ENCODE measurements at places on chromosomes 2 and 18.

DNA sequence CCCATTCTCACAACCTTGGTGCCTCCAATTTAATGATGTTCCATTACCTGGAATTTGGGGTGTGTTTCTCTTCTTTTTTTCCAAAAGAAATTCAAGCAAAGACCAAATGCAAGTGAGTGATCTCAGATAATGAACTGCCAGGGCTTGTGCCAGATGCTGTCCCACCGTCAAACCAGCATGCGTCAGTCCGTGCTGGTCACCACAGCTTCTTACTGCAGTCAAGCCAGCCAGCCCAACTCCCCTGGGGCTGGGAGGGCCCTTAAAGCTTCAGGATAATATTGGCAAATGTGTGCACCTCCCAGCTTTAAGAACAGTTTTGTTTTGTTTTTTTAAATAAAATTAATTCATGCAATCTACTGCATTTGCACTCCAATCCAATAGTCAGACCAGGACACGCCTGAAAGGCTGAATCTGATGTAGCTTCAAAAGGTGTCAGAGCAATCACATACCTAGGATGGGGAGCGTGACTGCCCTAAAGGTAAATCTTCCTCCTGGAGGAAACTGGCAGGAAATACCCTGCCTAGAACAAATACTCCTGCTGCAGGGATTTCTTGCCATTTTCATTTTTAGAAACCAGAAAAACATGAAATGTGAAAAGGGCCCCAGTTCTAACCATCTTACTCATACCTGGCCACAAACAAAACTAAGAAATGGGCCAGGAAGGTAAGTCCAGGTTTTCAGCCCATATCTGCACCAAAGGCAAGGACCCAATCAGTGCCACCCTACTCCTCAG, 26.8 kb upstream of the SP3 start:
- DNase-seq: no peak

- DNase-seq: no peak
These were observed 98.9 kb upstream of the ARL4C start for GRCh38 chr2:234595829-234596228.

DNA sequence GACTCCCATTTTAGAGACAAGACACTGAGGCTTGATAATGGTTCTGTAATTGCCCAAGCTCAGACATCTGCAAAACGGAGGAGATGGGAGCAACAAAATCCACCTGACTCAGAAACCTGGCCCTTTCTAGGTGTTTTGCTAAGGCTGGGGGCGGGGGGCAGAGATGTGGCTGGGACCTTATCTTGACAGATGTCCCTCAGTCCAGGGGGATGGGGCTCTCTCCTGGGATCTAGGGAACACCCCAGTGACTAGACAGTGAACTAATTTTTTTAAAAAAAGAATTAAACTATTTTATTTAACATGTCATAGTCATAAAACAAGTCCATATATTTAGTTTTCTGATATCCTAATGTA, 32.0 kb upstream of the HAAO start:
- DNase-seq: no peak

GRCh38 chr18:23857756-23858155, 156.8 kb upstream of the TTC39C start:
- DNase-seq: no peak

DNA sequence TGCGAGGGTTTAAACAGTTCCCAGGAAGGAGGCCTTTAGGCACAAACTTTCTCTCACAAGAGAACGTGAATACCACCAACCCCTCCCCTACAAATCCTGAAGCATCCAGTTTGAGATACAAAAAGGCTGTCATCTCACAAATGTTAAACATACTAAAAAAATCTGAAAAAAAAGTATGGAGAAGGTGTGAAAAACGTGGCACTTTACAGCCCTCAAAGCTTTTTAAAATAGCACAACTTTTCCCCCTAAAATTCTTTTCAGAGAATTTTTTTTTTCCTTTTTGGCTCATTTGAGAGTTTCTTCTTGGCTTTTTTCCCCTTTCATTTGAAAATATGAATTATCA, 10.1 kb downstream of the ZEB2 start:
- DNase-seq: no peak

Data from NCI-H146 (cell line).